Panc1 (cell line): ENCODE measurements at places on chromosomes 12 and 14. TPM values are rescaled to one million over a fixed set of nuclear protein-coding genes. Genes with fewer than 3 reads are reported as not detected.
A peak's percentile ranks its signal among the peaks of the same experiment; 100 is the strongest.

DNA sequence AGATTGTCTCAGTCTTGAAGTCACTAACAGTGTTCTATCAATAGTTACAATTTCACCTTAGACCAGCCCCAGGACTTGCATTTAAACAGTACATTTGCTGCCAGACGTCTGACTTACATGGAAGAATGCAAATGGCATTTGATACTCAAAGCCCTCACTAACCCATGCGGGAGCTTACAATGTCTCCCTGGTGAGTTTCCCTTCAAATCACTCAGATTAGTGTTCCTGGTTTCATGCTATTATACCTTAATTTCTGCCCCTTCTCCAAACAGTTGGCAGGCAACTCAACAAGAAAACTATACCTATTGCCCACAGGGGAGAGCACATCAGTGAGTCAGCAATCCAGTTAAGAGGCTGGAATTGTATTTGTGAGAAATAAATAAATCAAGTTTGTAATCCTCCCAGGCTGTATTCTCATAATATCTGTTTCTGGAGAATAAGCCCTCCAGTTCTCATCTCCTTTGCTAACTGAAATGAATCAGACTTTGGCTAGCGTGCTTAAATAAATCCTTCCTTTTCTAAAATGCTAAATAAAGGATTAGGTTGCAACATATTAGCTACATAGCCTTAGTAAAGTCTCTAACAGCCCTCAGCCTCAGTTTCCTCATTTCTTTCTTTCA lies 23.7 kb downstream of the GSTZ1 start:
- DNase-seq, result no peak
- H3K4me3 ChIP-seq, result no peak overlapping the region
- H3K4me1 ChIP-seq, result no peaks in the 10 kb centered on the region
- no peak overlapping the region for H3K27ac ChIP-seq

- no peak overlapping the region for H3K27ac ChIP-seq
- H3K27me3 ChIP-seq, result no peaks in the 10 kb centered on the region
- H3K4me3 ChIP-seq, result no peak overlapping the region
- no peak for DNase-seq
- no peaks in the 10 kb centered on the region for H3K4me1 ChIP-seq
These were observed 189.2 kb upstream of the DIO3 start for GRCh38 chr14:101371799-101372793.

- no peak overlapping the region for H3K27ac ChIP-seq
- H3K27me3 ChIP-seq, result no peaks in the 10 kb centered on the region
These were observed 8.3 kb downstream of the MVK start for GRCh38 chr12:109581856-109582255.

- no peaks in the 10 kb centered on the region for H3K27me3 ChIP-seq
- peak overlapping the region; percentile 90 for H3K27ac ChIP-seq
- peaks cover 31% of the 10 kb centered on the region for H3K4me1 ChIP-seq
- DNase-seq, result peak; percentile 77
- peak overlapping the region; percentile 89 for H3K4me3 ChIP-seq
These were observed 1.0 kb downstream of the BLTP3B start for GRCh38 chr12:100141666-100141997.

GRCh38 chr12:750366-751191 lies 1.8 kb upstream of the WNK1 start:
- no peak for DNase-seq
- peak overlapping the region; percentile 39 for H3K4me3 ChIP-seq
- no peaks in the 10 kb centered on the region for H3K36me3 ChIP-seq
- H3K4me1 ChIP-seq, result peaks cover 12% of the 10 kb centered on the region
- no peaks in the 10 kb centered on the region for H3K27me3 ChIP-seq

GRCh38 chr14:75845136-75845804 lies 136.5 kb downstream of the TGFB3 start:
- DNase-seq, result no peak
- H3K27ac ChIP-seq, result no peak overlapping the region
- no peaks in the 10 kb centered on the region for H3K4me1 ChIP-seq
- no peaks in the 10 kb centered on the region; the same call in 1 of the 2 replicates for H3K36me3 ChIP-seq
- H3K4me3 ChIP-seq, result no peak overlapping the region
- no peaks in the 10 kb centered on the region for H3K27me3 ChIP-seq

DNA sequence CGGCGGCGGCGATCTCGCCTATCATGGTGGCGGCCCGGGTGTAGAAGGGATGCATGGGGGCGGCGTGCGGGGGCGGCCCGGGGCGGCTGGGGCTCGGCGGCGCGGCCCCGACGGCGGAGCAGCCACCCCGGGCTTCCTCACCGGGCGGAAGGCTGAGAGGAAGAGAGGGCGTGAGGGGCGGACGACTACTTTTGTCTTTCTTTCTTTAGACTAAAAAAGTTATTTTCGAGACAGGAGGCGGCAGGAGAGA lies 240 bp downstream of the BTG1 start:
- no peaks in the 10 kb centered on the region for H3K27me3 ChIP-seq
- peaks cover 32% of the 10 kb centered on the region for H3K4me1 ChIP-seq
- DNase-seq, result no peak
- peaks cover 21% of the 10 kb centered on the region for H3K36me3 ChIP-seq
- peak overlapping the region; percentile 78 for H3K4me3 ChIP-seq

GRCh38 chr12:42144158-42144407 lies 591 bp downstream of the GXYLT1 start:
- no peaks in the 10 kb centered on the region; the same call in 1 of the 2 replicates for H3K36me3 ChIP-seq
- H3K4me1 ChIP-seq, result peaks cover 29% of the 10 kb centered on the region
- H3K27me3 ChIP-seq, result no peaks in the 10 kb centered on the region
- peak overlapping the region; percentile 93 for H3K27ac ChIP-seq
- peak overlapping the region; percentile 70 for H3K4me3 ChIP-seq

DNA sequence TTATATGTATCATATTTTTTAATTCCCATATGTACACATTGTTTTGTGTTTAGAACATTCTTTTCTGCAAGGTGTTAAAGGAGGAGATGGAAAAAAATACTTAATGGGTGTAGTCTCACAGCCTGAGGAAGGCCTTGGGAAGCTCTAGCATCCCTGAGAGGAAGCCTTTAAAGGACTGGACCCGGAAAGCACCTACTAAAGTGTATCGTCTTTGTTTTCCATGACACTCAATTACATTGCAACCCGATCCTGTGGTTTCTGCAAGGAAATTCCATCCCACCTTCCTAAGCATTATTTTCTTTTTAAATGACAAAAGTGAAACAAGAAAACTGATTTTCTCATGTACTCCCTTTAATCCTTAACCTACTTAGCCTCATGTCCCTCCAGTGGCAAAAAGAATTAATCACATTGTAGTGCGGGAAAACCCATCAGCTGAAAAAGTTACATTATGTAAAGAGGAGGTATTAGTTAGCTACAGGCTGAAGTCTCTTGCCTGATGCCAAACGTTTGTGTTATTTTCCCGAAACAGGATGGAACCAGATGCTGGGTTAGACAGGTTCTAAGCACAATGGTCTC lies 147.8 kb upstream of the CPSF6 start:
- peaks cover 8% of the 10 kb centered on the region; the same call in 1 of the 2 replicates for H3K27me3 ChIP-seq
- H3K27ac ChIP-seq, result no peak overlapping the region
- DNase-seq, result no peak
- H3K4me1 ChIP-seq, result no peaks in the 10 kb centered on the region

DNA sequence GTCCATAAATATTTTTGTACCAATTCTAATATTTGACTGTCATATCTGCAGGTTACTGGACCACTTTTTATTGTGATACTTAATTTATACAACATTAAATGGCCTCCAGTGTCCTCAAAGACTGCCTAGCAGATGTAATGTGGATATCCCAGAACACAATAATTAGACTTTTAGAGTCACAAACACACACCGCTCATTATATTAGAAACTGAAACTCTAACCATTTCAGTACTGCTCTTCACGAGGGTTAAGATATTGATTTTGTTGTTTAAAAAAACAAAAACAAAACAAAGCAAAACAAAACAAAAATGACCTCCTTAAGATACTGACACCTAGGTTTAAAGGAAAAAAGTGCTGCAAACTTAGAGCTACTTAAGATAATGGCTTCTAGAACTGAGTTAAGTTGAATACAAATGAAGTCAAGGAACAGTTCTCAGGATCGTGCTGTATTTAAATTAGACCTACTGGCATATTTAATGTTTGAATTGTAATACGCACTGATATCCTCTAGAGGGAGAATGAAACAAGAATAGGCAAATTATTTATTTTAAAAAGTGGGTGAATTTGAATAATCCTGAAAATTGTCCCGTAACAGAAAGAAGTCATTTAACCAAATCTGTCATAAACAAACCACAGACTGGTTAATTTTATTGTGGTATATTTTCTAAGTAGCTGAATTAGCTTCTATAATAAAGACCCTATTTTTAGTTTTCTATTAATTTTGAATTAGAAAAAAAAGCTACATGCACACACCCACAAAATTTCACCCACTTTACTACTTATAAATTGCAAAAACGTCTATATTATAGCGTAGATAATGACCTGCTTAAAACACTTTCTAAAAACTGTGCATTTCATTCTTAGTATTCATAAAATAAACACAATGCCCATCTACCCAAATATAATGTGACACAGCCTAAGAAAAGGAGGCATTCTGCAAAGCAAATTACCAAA lies 395.2 kb upstream of the DCN start:
- H3K27ac ChIP-seq, result 0 out of 2 replicates have a peak overlapping the region, but pooled peaks have one; percentile 4
- H3K4me3 ChIP-seq, result peak overlapping the region; percentile 22
- no peaks in the 10 kb centered on the region for H3K27me3 ChIP-seq
- DNase-seq, result no peak
- H3K36me3 ChIP-seq, result no peaks in the 10 kb centered on the region
- H3K4me1 ChIP-seq, result no peaks in the 10 kb centered on the region

DNA sequence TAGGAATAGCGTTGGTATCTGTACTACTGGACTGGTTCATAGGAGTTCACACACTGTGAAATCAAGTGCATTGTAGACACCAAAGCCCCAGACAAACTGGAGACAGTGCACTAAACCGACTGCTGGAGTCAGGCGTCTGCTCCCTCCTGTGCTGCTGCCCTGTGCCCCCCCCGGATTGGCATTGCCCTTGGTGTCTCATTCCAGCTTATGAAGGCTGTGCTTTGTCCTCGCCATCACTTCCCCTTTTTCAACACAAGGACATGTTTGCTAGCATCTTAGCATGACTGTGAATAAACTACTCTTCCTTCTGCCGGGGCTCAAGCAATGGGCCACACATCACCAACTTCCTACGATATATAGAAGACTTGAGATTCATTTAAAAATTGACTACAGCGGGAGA lies 84.0 kb downstream of the TMCC3 start:
- H3K27me3 ChIP-seq, result 0 out of 2 replicates have a peak, but pooled peaks cover 2% of the 10 kb centered on the region
- H3K4me3 ChIP-seq, result no peak overlapping the region
- no peak for DNase-seq
- no peaks in the 10 kb centered on the region for H3K36me3 ChIP-seq
- no peaks in the 10 kb centered on the region for H3K4me1 ChIP-seq

- no peak overlapping the region for H3K4me3 ChIP-seq
- no peaks in the 10 kb centered on the region for H3K36me3 ChIP-seq
- peak overlapping the region; percentile 54 for H3K27ac ChIP-seq
- peaks cover 44% of the 10 kb centered on the region for H3K4me1 ChIP-seq
- no peak for DNase-seq
These were observed 16.6 kb downstream of the FBRSL1 start for GRCh38 chr12:132506328-132507160.

DNA sequence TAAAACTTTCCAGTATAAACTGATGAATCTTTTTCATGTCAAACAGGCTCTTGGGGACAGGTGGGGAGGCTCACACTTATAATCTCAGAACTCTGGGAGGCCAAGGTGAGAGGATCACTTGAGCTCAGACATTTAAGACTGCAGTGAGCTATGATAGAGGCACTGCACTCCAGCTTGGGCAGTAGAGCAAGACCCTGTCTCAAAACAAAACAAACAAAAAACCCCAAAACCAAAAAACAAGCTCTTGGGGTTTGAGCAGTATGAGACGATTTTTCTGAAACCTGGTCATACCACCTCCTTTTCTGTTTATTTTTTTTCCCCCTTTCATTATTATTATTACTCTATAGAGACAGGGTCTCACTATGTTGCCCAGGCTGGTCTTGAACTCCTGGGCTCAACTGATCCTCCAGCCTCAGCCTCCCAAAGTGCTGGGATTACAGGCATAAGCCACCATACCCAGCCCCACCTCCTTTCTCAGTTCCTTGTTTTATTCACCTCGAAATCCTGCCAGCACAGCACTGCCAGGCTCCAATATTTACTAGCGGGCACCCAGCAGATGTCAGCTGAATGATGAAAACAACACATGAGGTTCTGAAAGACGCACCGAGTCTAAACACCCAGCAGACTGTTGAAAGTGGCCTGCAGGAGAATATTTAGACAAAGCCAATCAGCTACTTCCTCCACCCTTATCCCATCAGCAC lies 19.5 kb upstream of the CDK17 start:
- no peak overlapping the region for H3K27ac ChIP-seq
- no peaks in the 10 kb centered on the region for H3K4me1 ChIP-seq
- no peak overlapping the region for H3K4me3 ChIP-seq
- H3K27me3 ChIP-seq, result no peaks in the 10 kb centered on the region

- H3K4me3 ChIP-seq, result no peak overlapping the region
- no peaks in the 10 kb centered on the region for H3K36me3 ChIP-seq
- H3K27me3 ChIP-seq, result no peaks in the 10 kb centered on the region
- DNase-seq, result no peak
- H3K27ac ChIP-seq, result no peak overlapping the region
- no peaks in the 10 kb centered on the region for H3K4me1 ChIP-seq
These were observed 745.8 kb downstream of the SLC6A15 start for GRCh38 chr12:84166812-84167211.

DNA sequence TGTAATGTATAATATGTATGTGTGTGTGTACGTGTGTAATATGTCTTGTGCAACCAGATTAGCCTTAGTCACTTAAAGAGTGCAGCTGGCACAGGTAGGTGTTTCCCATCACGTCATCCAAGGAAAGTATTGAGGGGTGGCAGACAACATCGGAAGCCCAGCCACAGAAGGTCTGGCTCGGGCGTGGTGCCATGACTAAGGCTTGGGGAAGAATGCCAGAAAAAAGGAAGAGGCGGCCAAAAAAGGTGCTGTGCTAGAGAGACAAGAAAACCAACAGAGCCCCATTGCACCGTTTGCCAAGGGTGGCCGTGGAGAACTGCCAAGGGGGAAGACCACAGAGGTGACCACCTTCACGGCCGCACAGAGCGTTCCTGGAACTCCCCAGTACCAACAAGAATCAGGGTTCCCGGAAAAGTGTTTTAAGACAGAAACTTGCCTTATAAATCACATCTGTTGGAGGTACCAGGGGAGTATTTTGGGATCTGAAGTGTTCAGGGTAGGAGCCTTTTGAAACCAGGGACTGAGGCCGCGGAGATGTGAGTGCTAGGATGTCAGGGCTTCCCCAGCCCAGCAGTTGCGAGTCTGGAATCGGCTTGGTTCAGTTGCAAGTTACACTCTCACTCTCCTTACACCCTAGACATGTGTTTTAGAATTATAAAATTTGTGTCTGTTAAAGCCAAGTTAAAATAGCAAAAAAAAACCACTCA lies 131.2 kb upstream of the DYRK2 start:
- H3K36me3 ChIP-seq, result no peaks in the 10 kb centered on the region
- H3K27ac ChIP-seq, result no peak overlapping the region
- no peaks in the 10 kb centered on the region for H3K4me1 ChIP-seq

FGF6 gene
- total RNA-seq, result not detected

PTGER2 gene
- total RNA-seq, result 0.41 TPM

NEDD1 gene
- 30.3 TPM for total RNA-seq

GLIPR1L1 gene
- not detected for total RNA-seq
